Kasumi-1 (cell line): ENCODE measurements at places on chromosomes 7 and 10.

- no peak for DNase-seq
These were observed 279.0 kb downstream of the ELFN1 start for GRCh38 chr7:1948887-1949680.

DNA sequence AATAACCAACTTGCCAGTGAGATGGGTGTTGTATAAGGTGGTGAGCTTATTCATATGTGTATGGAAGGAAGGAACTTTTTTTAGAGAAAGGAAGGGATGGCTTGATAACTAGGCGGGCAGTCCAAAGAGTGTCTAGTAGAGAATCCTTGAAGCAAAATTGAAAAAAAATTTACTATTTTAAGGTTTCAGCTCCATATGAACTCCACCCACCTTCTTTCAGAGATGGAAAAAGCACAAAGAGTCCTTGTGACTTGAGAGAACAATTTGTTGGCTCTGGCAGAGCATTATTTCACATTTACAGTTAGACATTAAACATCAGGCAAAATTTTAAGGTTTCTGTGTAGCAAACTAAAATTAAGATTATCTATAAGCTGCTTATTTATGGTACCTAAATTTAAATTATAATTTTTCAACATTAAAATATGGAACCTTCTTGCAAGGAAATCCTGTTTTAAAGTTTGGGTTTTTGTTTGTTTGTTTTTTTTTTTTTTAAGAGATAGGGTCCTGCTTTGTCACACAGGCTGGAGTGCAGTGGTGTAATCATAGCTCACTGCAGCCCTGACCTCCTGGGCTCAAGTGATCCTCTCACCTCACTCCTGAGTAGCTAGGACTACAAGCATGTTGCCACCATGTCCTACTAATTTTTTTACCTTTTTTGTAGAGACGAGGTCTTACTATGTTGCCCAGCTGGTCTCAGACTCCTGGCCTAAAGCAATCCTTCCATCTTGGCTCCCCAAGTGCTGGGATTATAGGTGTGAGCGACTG lies 12.2 kb downstream of the PTPN12 start:
- no peak for DNase-seq

DNA sequence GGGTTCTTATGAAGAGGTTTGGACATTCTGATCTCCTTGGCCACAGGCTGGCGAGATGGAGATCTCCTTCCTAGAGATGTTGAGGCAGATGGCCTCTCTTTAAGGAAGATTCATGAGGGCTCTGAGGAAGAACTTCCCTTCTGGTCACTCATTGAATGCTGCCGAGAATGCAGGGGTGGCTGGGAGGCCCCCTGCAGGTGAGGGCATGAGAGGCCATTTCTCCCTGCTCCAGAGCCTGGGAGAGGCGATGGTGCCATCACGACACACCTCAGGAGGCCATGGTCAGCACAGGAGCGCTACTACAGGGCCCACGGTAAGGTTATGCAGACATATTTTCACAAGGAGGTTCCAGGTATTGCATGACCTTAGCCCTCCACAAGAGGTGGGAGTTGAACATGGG lies 40.2 kb downstream of the CXCL12 start:
- no peak for DNase-seq

- DNase-seq = peak; percentile 33
These were observed 21.5 kb upstream of the IKZF1 start for GRCh38 chr7:50282813-50283605.

GRCh38 chr10:944034-944831 lies 12.7 kb upstream of the LARP4B start:
- DNase-seq = peak; percentile 79
